ENCODE measurements at places on chromosomes 6 and 20.

DNA sequence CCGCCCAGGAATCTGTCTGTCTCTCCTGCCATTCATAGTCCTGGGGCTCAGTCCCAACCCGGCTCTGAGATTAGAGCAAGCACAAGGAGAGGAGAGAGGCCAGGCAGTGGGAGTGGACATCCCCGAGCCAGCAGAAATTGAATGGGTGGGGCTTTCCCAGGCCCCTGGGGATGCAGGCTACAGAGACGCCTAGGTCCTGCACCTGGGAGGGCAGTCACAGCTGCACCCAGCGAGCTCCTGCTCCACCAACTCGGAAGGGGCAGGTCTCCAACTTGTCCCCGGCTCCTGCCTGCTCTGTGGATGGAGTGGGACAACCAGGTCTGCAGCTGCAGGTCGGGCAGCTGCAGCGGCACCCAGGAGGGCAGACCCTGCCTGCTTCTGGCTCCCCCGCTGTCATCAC lies 11.1 kb upstream of the AIG1 start:
- no peak for DNase-seq

DNA sequence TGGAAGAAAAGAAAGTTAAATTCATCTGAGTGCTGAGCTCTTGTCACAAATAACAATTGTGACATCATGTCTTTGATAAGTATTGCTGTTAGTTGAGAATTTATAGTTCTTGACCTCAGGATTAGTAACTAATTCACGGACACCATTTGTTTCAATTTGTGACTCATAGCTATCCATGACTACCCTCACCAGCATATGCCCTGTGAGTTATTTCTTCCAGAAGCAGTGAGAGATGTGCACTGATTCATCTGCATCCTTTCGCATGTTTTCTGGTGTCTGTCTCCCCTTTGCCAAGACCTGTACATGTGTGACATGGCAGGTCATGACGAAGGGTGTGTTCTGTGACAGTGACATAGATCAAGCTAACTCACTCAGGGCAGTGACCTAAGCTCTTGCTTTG lies 86.9 kb downstream of the SOBP start:
- no peak for DNase-seq

- no peak for DNase-seq
These were observed 128.6 kb upstream of the CNR1 start for GRCh38 chr6:88294702-88295101.

DNA sequence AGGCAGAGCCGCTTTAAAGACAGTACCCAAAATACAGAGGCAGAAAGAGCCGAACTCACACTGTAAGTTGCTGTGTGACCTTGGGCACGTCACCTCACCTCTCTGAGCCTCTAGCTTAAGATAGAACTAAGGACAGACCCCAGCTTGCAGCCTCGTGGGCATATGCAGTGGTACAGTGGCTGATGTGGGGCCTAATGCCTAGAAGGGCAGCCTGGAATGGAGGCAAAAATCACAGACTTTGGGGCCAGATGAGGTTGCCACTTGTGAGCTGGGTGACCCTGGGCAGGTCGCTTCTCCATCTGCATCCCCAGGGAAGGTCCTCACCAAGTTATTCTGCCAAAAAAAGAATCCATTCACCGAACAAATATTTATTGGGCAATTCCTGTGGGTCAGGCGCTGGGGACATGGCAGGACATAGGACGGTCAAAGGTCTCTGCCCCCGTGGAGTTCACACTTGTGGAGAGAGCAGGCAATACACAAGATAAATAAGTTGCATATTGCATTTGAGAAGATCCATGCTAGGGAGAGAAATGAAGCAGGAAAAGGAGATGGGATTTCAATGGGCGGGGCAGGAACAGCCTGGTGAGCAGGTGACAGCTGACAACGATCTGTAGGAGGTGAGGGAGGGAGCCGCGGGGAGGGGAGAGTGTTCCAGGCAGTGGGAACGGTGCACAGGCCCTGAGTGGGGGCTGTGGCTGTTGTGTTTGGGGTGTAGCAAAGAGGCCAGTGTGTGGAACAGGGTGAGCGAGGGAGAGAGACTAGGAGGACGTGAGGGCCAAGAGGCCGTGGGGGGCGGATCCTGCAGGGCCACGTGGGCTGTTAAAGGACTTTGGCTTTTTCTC lies 115.2 kb downstream of the CEBPB start:
- DNase-seq: no peak

- peak; percentile 28 for DNase-seq
These were observed 668 bp downstream of the PKIB start for GRCh38 chr6:122610690-122611455.

GRCh38 chr6:119166024-119166784 lies 87.7 kb upstream of the FAM184A start:
- no peak for DNase-seq

- no peak for DNase-seq
These were observed 102.7 kb downstream of the TSHZ2 start for GRCh38 chr20:53074811-53075314.

DNA sequence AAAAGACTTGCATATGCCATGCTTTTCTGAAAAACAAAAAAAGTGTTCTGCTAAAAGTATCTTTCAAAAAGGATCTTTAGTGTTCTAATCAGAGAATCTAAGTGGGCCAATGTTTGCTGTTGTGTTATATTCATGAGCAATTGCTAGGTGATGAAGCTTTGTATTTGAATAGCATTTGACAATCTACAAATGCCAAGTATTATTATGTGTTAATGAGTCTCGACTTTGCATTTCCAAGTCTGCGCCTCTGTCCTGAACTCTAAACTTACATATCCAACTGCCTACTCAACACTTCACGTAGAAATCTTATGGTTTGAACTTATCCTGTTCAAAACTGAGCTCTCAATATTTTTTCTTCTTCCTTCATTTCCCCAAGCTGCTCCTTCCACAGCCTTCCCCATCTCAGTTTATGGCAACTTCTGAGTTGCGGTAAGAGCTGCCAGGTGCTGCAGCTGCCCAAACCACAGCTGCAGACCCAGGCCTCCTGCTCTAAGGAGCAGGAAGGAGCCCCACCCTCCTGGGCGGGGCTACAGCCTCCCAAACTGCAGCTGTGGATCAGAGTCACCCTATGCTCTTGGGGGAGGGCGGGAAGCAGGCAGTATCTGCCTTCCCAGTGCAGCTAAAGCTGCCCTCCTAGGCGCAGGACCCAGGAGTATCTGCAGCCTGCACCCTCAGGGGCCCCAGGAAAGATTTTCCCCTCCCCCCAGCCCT lies 16.7 kb upstream of the MAK start:
- peak; percentile 14 for DNase-seq

All from MG63 (cell line).